ENCODE measurements at places on chromosomes 12 and 14.

DNA sequence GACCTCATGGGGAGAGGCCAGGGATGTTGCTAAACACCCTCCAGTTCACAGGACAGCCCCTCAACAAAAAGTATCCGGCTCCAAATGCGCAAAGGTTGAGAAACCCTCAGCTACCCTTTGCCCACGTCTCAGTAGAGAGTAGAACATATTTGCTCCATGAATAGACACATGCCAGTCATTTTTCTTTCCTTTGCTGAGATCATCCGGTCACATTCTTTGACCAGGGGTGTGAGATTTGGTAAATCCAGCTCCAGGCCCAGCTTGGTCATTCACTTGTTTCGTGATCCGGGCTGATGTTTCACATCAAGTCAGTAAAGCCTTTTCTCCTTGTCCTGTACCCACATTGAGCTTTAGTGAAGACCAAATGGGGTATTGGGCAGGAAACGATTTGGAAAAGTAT is 83.6 kb upstream of the LHX5 start:
- no peak for DNase-seq

GRCh38 chr14:79534703-79535353 is 676.5 kb downstream of the DIO2 start:
- DNase-seq = no peak

DNA sequence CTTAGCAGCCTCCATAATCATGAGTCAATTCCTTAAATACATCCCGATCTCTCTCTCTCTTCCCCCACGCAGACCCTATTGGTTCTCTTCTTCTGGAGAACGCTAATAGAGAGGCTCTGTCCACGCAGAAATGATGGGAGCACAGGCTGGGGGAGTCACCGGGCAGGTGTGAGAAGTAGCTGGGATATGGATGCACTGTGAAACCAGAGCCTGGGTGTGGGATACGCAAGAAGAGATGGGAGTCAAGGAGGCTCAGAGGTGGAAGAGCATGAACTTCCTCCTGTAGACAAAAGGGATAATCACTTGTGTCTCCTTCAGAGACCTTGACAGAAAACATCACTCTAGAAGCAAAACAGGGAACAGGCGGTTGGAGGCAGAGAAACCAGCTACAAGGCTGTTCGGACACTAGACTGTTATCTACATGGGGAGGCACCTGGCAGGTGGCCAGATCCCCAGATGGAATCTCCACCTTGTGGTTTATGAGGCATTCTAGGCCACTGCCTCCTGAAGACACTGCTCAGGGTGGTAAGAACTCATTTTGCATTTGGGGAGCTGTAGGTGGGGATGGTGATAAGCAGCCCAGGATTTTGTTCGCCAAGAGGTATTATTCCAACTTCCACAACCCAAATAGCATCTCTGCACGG is 7.2 kb upstream of the SELPLG start:
- DNase-seq = no peak

DNA sequence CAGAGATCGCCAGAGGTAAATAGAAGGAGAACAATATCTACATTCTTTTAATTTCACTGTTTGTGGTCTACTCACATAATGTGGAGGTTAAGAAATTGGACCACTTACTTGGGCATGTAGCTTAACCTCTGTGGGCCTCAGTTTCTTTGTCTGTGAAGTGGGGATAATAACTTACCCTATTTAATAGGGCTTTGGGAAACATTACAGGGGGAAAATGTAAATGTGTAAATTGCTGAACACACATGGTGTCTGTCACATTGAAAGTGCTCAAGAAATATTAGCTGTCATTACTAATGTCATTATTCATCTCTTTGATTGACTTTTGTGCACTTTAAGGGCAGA is 140.5 kb downstream of the SLC8A3 start:
- no peak for DNase-seq

GRCh38 chr12:62194616-62195015 is 65.6 kb upstream of the USP15 start:
- no peak for DNase-seq

DNA sequence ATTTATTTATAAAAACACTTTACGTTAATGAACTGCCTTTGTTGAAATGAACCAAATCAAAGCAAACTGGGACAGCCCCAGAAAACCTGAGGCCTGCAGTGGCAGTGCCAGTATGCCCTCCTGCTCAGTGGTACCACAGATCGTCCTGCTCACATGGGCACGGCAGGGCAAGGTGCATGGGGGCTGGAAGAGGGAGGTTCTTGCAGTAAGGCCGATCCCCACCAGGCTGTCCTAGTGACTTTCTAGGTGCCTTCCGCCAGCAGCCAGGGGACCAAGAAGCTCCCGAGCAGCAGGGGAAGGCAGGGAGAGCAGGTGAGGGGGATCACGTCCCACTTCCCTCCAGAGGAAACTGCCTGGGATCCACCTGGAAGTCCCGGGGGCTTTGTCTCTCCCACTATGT is 63.9 kb downstream of the TESC start:
- no peak for DNase-seq

DNA sequence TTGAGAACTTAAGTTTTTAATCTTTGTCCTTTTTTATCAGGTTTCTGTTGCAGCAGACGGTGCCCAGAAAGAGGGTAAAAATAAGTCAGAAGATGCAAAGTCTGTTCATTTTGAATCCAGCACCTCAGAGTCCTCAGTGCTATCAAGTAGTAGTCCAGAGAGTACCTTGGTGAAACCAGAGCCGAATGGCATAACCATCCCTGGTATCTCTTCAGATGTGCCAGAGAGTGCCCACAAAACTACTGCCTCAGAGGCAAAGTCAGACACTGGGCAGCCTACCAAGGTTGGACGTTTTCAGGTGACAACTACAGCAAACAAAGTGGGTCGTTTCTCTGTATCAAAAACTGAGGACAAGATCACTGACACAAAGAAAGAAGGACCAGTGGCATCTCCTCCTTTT is 53.5 kb downstream of the RAD52 start:
- no peak for DNase-seq

- no peak for DNase-seq
Observed at GRCh38 chr14:77064521-77065178, 33.4 kb upstream of the CIPC start.

GRCh38 chr14:89187501-89187900 is 229.5 kb downstream of the FOXN3 start:
- no peak for DNase-seq

DNA sequence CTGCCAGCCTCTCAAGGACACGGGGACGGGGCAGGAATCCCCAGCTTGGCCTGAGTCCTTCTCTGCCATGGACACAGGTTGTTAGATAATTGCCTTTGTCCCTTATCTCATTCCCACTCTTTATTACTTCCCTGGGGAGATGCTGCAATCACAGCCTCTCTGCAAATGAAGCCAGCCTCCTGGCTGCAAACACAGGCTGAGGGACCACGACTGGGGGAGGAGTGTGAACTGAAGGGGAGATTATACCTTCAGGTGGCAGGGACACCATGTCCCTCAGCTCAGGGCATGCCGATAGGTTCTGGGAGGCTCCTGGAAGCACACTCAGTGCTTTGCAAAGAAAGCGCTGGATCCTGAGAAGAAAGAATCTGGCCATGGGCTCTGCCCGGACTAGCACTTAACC is 16.1 kb upstream of the CHGA start:
- DNase-seq = peak; percentile 87
